ENCODE measurements at places on chromosomes 1 and 21. TPM values are rescaled to one million over a fixed set of nuclear protein-coding genes. Genes with fewer than 3 reads are reported as not detected.

The OR2M3 gene
- total RNA-seq, result not detected

The PGLYRP3 gene
- total RNA-seq, result not detected

The LYSMD1 gene
- 8.1 TPM for total RNA-seq

The FAM177B gene
- not detected for total RNA-seq

The HAPLN2 gene
- total RNA-seq, result not detected

The CRABP2 gene
- total RNA-seq, result 24.5 TPM

The SPRR2F gene
- total RNA-seq, result not detected

The DIPK1A gene
- 1.6 TPM for total RNA-seq

The SMPDL3B gene
- total RNA-seq, result 23.3 TPM

The PAPPA2 gene
- 6.9 TPM for total RNA-seq

The PTPN14 gene
- total RNA-seq, result 37.4 TPM

The NPPA gene
- total RNA-seq, result not detected

The TRAF3IP3 gene
- not detected for total RNA-seq
